ENCODE measurements at places on chromosomes 11 and 22.
A peak's percentile ranks its signal among the peaks of the same experiment; 100 is the strongest.

GRCh38 chr22:22464541-22465054 lies 43.9 kb downstream of the ZNF280B start:
- no peak for DNase-seq

- DNase-seq, result no peak
Observed at GRCh38 chr22:16608931-16609330, 16.3 kb upstream of the CCT8L2 start.

DNA sequence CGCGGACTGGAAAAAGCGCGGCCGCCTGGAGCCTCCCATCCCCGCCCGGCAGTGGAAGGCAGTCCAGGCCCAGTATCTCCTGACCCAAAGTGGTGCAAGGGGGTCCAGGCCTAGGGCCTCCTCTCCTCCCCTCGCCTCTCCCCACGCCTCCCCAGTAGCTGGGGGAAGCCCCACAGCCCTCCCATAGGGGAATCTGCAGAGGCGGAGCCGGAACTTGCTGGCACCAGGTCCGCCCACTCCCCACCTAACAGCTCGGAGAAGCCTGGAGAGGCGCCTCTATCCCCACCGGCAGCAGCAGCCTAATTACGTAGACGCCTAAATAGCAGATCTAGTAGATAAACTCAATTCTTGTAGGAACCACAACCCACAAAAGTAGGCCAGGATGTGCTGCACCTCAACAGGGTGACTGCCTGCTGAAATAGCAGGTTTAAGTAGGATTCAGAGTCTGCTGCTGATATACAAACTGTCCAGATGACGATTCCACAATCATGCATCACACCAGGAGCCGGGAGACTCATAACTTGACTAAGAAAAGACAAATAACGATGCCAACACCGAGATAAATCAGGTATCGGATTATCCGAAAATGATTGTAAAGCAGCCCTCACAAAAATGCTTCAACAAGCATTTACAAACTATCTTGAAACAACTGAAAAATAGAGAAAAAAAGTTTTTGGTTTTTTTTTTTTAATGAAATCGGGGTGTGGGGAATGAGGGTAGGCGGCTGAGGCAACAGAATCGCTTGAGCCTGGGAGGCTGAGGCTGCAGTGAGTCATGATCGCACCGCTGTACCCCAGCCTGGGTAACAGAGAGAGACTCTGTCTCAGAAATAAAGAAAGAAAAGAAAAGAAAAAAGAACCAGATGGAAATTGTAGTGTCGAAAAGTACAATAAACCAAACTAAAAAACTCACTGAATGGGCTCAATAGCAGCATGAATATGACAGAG lies 11.4 kb upstream of the BRD1 start:
- peak; percentile 66 for DNase-seq

DNA sequence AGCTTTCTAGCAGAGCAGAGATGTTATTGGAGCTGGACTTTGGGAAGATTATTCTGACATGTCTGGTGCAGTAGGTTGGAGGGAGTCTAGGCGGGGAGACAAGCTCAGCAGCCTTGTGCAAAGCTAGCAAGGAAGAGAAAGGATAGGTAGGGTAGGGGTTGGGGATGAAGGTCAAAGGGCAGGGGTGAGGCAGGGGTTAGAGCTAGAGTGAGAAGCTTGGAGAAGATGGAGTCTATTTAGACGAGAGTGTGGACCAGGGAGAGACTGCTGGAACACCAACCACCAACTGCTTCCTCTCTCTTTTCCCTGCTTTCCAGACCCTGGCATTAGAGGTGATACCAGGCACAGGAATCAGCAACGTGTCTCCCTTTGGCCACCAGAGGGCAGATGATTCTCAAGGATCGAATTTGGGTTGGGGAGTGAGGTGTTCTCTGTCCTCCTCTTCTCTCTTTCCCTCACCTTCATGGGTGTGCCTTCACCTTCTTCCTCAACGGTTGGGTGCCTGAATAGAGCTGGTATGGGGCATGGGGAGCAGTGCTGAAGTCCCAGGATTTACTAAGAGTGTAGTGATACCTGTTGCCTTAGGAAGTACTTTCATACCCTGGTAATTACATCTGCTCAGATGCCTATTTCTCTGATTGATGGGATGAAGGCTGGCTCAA lies 1.8 kb upstream of the MARK2 start:
- DNase-seq, result peak; percentile 61

DNA sequence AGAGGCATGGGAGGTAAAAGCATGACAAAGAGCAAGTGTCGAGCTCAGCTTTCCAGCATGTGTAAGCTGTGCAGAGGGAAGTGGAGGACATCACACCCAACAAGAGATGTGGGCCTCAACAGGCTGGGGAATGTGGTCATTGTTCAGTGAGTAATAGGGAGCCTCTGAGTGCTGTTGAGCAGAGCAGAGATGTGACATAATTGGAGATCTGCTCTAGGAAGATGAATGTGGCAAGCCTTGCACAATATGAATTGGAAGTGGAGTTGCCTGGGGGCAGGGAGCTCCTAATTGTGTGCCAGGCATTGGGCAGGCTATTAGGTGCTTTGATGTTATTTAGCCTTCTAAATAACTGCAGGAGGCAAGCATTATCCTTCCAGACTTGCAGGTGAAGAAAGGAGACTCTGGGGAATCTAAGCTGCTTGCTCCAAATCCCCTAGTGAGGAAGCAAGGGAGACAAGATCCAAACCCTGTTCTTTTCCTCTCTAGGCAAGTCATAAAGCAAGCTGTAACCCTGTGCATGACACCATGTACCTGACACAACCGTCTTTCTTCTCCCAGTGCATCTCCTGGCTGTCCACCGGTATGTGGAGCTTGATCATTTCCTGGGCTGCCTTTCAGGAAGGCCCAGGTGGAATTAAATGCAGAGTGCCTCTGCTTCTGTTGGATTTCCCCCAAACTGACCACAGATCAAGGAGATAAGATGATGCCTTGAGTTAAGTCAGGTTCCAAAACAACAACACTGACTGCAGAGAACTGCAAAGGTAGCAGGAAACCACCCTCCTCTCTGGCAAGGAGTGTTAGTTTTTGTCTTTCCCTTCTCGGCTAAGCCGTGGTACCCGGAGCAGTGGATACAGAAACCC lies 221.4 kb downstream of the TENM4 start:
- DNase-seq, result no peak

DNA sequence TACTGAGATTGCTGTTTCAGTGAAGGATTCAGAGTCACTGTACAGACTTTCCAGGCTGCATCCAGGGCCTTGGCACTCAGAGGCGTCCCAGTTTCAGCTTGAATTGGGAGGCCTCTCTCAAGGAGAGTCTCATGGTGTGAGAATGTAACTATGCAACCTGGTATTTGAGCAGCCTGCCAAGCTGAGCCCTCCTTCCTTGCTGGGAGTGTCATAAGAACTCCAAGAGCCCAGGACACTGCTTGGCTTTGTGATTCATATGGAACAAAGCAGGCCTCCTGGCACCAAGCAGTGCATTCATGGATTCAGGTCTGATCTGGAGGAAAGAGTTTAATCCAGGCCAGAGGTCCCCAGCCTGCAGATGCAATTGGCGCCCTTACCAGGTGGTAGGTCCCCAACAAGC lies 171.7 kb downstream of the DBX1 start:
- DNase-seq, result no peak

DNA sequence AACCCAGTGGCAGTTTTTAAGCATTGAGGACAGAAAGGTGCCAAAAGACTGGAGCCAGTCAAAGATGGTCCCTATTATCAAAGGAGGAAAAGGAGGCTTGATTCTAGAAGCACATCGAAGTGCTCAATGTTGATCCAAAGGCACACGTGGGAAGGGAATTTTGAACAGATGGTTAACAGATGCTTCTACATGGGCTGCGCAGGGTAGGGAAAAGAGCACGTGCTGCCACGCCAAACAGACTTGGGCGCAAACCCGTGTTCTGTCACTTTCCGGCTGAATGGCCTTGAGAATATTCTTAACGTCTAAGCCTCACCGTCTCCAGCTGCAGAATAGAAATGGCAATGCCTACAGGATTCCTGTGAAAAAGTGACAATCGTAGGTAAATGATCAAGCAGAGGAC lies 217.9 kb upstream of the MTNR1B start:
- DNase-seq, result no peak

- DNase-seq, result no peak
Observed at GRCh38 chr11:26862801-26863200, 131.1 kb upstream of the FIBIN start.

- DNase-seq, result no peak
Observed at GRCh38 chr11:22392561-22392960, 54.4 kb downstream of the SLC17A6 start.

- no peak for DNase-seq
Observed at GRCh38 chr11:91100427-91100826, 877.6 kb upstream of the CHORDC1 start.

GRCh38 chr11:111735262-111736116 lies 30.7 kb downstream of the PPP2R1B start:
- DNase-seq, result no peak

GRCh38 chr22:42726811-42727210 lies 6.1 kb upstream of the A4GALT start:
- no peak for DNase-seq

DNA sequence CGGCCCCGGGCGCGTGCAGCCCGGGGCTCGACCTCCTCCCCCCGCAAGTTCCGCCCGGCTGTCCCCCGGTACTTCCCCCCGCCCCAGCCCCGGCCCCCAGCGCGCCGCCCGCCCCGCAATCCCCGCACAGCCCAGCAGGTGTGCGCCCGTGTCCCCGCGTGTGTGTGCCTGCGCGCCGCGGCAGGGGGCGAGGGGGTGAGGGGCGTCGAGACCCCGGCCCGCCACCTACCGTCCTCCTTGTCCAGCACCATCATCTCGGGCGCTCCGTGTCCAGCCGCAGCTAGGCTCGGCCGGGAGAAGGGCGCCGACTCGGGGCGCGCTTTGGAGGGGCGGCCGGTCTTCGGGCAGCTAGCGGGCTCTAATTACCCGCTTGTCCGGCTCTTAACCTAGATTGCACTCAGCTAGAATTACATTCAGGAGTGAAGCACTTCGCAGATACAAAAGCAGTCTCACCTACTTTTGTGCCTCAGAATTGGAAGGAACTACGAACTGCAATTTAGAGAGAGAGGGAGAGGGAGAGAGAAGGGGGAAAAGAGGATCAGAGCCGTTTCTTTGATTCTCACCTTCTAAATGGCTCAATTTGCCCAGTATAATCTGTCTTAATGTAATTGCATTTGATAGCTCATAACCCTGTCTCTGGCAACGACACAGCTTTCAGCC lies 439 bp downstream of the LMO1 start:
- DNase-seq, result no peak

- no peak for DNase-seq
Observed at GRCh38 chr11:66272596-66272995, 4.2 kb downstream of the RAB1B start.

- DNase-seq, result no peak
Observed at GRCh38 chr11:72700146-72700545, 25.9 kb upstream of the PDE2A start.

DNA sequence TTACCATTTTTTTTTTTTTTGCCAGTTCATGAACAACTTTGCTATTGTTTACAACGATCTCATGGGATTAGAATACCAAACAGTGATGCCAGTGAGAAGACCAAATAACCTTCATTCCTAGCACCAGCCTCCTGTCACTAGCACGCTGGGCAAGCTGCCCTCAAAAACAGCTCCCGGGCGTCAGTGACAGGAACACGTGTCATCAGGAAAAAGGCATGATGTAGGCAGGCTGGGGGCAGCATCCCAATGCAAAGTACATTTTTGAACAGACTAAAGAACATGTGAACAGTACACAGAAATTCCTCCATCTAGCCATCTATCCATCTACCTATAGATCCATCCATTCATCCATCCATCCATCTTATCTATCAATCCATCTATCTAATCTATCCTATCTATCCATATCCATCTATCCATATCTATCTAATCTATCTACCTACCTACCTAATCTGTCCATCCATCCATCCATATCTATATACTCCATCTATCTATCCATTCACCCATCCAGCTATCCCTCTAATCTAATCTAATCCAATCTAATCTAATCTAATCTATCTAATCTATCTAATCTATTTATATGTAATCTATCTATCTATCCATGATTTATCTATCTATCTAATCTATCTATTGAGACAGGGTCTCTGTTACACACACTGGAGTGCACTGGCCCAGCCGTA lies 378.5 kb downstream of the SHANK2 start:
- DNase-seq, result no peak

DNA sequence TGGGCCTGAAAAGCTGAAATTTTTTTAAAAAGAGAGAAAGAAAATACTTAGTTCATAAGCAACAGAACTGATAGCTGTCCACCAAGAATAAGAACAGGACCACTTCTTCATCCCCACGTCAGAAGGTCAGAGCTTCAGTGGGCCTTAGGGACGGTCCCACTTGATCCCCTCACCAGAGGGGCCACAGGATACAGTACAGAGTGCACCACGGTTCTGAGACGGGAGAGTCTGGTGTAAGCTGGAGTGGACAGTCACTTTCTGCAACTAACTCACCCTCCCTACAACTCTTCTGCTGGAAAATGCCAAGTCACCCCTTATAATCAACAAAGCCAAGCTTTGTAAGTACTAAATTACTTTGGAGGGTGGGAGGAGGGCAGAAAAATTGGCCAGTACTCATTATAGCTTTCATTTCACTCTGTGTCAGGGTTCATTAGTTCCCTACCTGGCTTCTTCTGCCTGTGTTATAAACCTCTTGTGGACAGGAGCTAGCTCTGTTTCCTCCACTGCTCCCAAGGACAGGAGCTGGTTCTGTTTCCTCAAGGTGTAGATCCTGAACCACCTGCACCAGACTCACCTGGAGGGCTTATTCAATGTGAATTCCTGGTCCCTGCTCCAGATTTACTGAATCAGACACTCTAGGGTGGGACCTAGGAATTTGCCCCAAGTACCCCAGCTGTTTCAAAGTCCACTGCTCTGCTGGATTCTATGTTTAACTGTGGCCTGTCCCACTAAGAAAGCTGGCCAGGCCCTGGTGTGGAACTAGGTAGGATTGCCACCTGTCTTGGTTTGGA lies 39.6 kb downstream of the SCGB1A1 start:
- no peak for DNase-seq

- no peak for DNase-seq
Observed at GRCh38 chr22:17913801-17914347, 110.5 kb downstream of the MICAL3 start.

DNA sequence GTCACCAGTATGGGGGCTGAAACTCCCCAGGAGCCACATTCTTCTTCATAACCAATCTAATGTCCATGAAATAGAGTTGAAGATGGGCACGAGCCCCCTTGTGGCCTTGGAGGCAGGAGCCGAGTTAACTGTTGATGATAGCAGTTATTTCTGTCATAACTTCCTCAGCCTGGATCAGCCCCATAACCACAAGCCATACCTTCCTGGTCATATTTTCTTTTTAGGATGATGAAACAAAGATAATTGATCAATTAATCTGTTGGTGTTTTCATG lies 65.0 kb upstream of the TTC12 start:
- DNase-seq, result no peak

All from stimulated activated CD4-positive, alpha-beta T cell treated with anti-CD3 and anti-CD28 coated beads, Interleukin-15, amount 100 ng/mL, for 1 hour (primary cell).